ENCODE measurements at places on chromosomes 2 and 18.

DNA sequence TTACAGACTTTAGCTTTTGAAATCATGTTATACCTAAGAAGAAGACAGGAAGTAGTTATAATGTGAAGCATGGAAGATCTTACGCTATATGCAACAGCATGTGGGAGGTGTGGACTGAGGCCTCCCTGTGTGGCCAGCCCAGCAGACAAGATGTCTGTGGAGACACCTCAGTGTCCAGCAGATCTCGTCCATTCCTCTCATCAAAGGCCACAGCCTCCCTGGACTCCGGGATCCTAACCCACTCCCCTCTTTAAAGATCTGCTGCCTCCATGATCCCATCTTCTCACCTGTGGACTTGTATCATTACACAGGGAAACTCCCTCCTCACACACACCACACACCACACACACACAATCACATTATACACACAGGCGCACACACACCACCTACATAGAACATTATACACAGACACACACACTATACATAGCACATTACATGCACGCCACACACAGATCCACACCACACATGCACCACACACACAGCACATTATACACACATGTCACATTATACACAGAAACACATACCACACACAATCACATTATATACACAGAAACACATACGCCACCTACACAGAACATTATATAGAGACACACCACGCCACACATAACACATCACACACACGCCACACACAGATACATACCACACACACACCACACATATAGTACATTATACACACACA lies 89.5 kb downstream of the PXDN start:
- DNase-seq: no peak

DNA sequence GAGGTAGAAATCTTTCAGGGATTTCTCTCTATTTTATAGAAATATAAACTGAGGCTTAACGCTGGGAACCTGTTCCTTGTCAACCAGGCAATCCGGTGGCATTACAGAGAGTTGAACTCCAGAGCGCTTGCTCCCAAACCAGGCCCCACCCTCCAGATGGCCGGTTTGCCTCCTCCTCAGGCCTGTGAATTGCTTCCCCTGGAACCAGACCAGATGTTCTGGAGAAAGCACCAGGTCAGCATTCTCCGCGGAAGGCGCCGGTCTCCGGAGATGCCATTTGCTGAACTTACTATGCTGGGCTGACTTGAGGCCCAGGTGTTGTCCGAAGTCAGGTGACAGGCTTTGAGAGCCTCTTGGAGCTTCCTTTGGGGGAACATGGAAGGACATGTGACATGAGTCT lies 17.2 kb downstream of the TNP1 start:
- no peak for DNase-seq

DNA sequence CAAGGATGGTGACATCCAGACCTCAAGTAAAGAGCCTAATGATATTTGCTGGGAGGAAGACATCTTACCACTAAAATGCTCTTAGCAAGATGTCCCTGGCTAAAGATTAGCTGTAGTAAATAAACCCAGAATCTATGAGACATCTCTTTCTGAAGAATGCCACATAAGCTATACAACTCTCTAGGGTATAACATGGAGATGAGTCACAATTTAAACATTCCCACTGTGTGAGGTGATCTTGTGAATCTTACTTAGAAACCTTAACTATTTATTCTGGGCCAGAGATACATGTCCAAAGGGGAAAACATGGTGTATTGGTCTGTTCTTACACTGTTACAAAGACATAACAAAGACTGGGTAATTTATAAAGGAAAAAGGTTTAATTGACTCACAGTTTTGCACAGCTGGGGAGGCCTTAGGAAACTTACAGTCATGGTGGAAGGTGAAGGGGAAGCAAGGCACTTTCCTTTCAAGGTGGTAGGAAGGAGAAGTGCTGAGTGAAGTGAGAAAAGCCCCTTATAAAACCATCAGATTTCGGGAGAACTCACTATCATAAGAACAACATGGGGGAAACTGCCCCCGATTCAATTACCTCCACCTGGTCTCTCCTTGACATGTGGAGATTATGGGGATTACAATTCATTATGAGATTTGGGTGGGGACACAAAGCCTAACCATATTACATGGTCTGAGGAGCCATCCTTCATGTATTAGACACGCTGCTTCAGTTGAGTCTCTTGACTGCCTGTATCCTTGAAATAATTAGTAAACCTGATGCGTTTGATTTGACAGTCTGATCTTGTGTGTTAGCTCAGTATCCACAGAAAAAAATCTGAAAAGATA lies 17.1 kb downstream of the KRCC1 start:
- DNase-seq: no peak

- no peak for DNase-seq
Observed at GRCh38 chr18:47747260-47747795, 183.1 kb downstream of the SMAD2 start.

GRCh38 chr2:39008665-39009064 lies 112.2 kb downstream of the SOS1 start:
- no peak for DNase-seq

DNA sequence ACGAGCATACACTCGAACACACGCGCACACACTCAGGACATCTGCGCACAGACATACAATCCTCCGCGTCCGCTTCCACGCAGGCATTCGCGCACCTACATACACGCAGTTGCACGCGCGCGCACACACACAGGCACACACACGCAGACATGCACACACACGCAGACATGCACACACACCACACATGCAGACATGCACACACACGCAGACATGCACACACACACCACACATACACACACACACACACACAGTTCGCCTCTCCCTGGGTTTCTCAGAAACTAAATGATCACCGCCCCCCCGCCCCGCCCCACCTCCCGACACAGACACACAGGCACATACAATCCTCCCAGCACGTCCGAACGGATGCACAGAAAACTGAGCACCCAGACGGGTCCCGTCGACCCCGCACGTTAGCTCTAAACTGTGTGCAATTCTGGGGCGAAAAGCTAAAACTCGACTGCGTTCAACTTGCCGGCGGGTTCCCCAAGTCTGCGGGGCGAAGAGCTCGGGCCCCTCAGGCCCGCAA lies 1.0 kb downstream of the EPHA4 start:
- DNase-seq: no peak

GRCh38 chr18:63099848-63100629 lies 219.5 kb downstream of the BCL2 start:
- DNase-seq: no peak

GRCh38 chr2:24409700-24410556 lies 49.6 kb upstream of the ITSN2 start:
- DNase-seq: peak; percentile 29

- no peak for DNase-seq
Observed at GRCh38 chr18:26827581-26827980, 37.9 kb downstream of the AQP4 start.

GRCh38 chr2:170073288-170073687 lies 104.7 kb upstream of the MYO3B start:
- peak; percentile 65 for DNase-seq

GRCh38 chr18:44093253-44093652 lies 587.4 kb upstream of the SETBP1 start:
- DNase-seq: no peak

GRCh38 chr2:45446016-45446415 lies 165.1 kb downstream of the SRBD1 start:
- DNase-seq: no peak

DNA sequence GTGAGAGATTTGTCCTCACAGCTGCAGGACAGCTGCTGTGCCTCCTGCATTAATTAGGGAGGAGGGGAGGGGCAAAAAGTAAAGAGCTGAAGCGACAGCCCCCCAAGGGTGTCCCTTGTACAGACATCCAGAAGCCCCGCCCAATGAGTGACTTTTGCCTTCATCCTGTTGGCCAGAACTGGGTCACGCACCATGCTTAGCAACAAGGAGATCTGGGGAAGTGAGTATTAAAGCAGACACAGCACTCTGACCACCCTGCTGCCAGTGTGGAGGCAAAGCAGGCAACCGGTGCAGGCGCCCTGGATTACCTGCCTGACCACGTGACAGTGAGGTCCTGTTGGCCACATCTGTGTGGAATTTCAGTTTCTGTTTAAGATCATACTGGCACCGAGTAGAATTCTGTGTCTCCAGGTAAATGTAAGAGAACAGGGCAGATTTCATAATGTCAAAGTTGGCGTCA lies 21.5 kb upstream of the BIN1 start:
- DNase-seq: no peak

GRCh38 chr2:109209412-109209811 lies 80.4 kb downstream of the SH3RF3 start:
- no peak for DNase-seq

DNA sequence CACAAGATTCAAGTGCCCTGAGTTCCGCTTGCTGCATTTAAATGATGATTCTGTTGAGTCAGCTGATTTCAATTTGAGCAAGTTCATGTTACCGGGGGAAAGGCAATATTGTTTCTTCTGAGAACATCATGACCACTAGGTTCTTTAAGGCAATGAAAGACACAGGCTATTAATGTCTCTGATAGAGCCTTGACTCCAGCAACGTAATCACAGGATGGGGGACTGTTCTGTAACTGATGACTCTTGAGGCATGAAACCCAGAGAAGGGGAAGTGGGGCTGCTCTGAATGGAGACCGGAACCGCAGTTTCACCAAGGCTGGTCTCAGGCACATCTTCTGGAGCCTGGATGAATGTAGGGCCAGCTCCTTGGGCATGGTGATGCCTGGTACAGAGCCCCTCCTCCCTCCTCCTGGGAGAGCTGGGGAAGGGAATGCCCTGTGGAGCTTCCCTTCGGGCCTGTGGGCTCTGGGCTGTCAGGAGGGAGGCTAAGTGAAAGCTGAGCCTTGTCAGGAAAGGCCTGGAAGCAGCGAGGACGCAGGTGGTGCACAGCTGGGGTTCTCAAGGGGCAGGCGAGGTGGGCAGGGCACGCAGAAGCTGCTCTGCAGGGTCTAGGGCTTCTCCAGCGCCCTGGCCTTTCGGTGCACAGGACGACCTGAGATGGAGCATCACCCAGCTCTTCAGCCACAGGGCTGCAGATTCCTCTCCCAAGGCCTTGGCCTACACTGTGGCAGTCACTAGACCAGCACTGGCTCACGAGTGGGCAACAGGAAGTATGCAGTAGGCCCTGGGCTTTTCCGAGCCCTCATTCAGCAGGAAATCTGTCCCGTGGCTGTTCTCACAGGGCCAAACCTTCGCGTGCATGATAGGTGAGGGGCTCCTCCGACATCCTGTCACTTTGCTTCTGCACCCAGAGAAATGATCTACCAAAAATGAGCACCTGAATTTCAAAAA lies 36.6 kb upstream of the PRLH start:
- no peak for DNase-seq

DNA sequence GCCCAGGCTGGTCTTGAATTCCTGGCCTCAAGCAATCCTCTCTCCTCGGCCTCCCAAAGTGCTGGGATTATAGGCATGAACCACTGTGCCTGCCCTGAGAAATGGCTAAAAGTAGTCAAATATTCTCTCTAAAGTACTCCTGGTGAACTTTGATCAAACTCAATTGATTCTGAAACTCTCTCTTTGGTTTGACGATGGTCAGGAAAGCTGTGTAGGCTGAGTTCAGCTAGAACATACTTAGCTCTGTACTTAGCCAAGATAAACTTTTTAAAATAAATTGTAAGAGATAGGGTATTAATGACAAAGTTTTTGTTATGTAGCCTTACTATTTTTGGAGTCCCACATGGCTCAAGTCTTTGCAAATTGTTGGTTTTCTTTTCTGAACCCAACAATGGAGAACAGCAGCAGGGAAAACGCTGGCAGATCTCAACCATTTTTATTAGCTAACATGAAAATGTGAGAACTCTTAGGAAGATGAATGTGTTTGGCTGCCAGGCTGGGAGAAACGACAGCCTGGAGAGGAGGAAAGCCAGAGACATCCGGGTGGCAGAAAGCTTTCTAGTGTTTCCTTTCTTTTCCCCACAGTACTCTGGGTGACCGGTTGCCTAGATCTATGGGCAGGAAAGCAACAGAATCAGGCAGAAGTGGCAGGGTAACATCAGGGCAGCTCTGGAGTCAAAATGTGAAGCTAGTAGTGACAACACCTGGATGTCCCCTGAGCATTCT lies 193.0 kb upstream of the LHCGR start:
- no peak for DNase-seq

DNA sequence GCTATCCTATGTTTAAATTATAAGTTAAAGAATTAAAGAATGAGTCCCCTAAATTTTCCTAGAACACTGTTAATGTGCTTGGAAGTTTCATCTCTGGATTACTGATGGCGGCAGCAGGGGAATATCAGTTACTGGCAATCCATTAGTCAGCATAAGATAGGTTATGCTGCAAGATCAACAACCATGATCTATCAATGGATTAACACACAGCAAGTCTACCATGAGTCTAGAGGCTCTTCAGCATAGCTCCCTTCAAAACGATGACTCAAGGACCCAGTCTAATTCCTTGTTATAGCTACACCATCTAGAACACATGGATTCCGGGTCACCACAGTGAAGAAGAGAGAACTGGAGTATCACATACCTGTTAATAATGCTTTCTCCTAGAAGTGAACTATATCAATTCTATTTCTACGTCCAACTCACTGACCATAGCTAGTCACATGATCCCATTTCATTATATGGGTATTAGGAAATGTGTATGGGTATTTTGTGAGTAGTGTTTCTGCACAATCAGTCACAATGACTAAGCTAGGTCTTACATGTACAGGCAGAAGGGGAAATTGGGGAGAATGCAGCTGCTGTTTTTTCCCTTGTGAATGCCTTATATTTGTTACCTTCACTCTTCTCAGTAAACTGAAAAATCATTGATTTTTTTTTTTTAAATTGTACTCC lies 108.3 kb upstream of the MAPRE2 start:
- DNase-seq: no peak

DNA sequence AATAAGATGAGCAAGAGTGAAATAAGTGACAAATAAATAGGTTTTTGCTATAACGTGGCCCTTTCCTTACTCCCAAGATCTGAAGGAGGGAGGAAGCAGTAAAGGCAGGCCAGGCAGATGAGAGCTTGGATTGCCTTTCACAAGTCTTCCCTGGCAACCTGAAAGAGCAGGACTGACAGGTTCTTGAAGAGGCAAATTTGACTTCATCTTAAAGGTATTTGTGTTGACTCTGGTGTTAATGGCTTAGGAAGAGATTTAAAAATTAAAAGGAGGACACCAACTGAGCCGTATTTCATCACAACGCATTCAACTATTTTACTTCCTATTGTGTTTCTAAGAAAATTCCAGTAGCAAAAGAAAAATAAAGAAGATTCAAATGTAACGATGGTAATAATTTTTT lies 3.2 kb downstream of the STRN start:
- DNase-seq: no peak

GRCh38 chr2:209147981-209148380 lies 275.9 kb upstream of the MAP2 start:
- no peak for DNase-seq

DNA sequence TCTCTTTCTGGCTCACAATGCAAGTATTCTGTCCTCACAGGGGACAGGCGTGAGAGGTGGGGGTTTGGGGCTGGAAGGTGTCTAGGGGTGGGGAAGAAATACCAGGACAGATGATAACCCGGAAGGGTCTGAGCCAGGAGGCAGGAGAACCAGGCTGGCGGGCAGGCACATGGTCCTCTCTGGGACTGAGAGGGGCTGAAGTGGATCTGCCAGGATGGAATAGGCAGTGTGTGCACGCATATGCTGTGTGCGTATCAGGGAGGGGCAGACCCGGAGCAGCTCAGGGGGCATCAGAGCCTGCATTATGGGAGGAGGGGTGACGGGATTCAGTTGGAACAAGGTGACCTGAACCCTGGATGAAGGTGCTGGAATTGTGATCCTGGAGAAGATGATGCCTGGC lies 157.3 kb downstream of the DYSF start:
- no peak for DNase-seq

- DNase-seq: no peak
Observed at GRCh38 chr2:96869281-96869821, 529 bp downstream of the SEMA4C start.

GRCh38 chr2:19989342-19989666 lies 601 bp downstream of the WDR35 start:
- DNase-seq: no peak
